ENCODE measurements at places on chromosomes 13 and 19. TPM values are rescaled to one million over a fixed set of nuclear protein-coding genes. Genes with fewer than 3 reads are reported as not detected.

The LGALS4 gene
- total RNA-seq = 1.3 TPM

The CALR3 gene
- not detected for total RNA-seq

The VN1R2 gene
- total RNA-seq = not detected

The TINCR gene
- total RNA-seq = 17.7 TPM

The ZNF99 gene
- total RNA-seq = 0.49 TPM

The ZNF492 gene
- 1.6 TPM for total RNA-seq

The NANOS2 gene
- not detected for total RNA-seq

The MICOS13 gene
- total RNA-seq = 25.2 TPM

The ZNF497 gene
- 1.6 TPM for total RNA-seq

The CD79A gene
- 0.79 TPM for total RNA-seq

The PPM1N gene
- 1.7 TPM for total RNA-seq

The ZFP28 gene
- total RNA-seq = 8.2 TPM

The ZNF723 gene
- not detected for total RNA-seq

The NANOS3 gene
- total RNA-seq = not detected

The TBXA2R gene
- 1.2 TPM for total RNA-seq

The GYS1 gene
- 42.4 TPM for total RNA-seq

The SMIM24 gene
- not detected for total RNA-seq

The LCP1 gene
- total RNA-seq = 46.7 TPM

The LPAR2 gene
- 4.9 TPM for total RNA-seq

The CDX2 gene
- total RNA-seq = not detected

The MAP4K1 gene
- 0.59 TPM for total RNA-seq

The ZNF724 gene
- 6.4 TPM for total RNA-seq

The SPACA4 gene
- 0.20 TPM for total RNA-seq
